ENCODE measurements at places on chromosomes 1 and 21. TPM values are rescaled to one million over a fixed set of nuclear protein-coding genes. Genes with fewer than 3 reads are reported as not detected.

- no peak for DNase-seq
These were observed 173.9 kb upstream of the HOOK1 start for GRCh38 chr1:59640851-59641250.

The BARHL2 gene
- total RNA-seq = not detected

- no peak for DNase-seq
These were observed 17.8 kb upstream of the PLD5 start for GRCh38 chr1:242542271-242542670.

DNA sequence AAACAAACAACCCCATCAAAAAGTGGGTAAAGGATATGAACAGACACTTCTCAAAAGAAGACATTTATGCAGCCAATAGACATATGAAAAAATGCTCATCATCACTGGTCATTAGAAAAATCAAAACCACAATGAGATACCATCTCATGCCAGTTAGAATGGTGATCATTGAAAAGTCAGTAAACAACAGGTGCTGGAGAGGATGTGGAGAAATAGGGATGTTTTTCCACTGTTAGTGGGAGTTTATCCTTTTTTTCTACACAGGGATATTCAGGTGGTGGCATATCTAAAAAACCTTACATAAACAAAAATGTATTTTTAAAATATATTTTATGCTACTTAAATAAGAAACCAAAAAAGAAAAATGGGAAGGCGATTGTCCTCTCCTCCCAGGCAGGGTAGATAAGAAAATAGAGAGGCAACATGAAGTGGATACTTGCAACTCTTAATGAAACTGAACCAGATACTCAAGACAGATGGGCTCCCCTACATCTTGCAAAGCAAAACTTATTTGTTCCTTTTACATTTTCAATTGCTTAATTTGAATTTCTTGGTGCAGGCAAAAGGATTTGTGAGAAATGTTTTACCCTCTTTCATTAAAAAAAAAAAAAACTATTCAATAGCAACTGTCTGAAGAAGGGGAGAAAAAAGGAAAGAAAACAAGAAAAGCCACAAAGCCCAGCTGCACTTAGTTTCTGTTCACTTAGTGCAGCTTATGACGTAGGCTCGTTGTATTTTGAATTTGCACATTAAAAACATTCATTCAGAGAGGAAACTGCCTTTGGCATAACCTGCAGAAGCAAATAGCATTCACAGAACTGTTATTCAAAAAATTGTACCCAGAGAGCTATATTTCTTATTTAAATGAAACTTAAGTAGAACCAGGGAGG lies 36.9 kb upstream of the RGS1 start:
- no peak for DNase-seq

- DNase-seq = no peak
These were observed 52.9 kb downstream of the MPZL1 start for GRCh38 chr1:167774710-167775109.

The ERICH3 gene
- not detected for total RNA-seq

The PDPN gene
- total RNA-seq = 0.28 TPM

- DNase-seq = no peak
These were observed 23.8 kb downstream of the STUM start for GRCh38 chr1:226572325-226572726.

The KIRREL1 gene
- 145 TPM for total RNA-seq

DNA sequence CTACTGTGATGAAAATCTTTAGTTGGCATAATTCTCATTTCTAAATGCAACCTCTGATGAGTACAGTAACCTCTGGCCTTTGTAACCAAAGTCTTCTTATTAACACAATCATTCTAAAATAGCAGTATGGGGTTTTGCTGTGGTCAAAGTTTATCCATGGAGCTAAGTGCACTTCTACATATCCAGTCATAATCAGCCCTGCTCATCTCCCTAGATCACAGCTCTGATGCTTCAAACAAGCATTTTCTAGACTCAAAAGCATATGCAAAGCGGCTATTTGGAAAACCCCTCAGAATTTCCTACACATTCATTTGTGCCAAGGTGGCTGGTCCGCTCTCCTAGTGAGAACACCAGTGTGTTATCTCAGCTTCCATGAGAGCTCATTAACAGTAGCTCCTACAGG lies 418.6 kb downstream of the MRPL39 start:
- DNase-seq = no peak

The MCOLN2 gene
- 22.5 TPM for total RNA-seq

The CTNNBIP1 gene
- total RNA-seq = 36.9 TPM

DNA sequence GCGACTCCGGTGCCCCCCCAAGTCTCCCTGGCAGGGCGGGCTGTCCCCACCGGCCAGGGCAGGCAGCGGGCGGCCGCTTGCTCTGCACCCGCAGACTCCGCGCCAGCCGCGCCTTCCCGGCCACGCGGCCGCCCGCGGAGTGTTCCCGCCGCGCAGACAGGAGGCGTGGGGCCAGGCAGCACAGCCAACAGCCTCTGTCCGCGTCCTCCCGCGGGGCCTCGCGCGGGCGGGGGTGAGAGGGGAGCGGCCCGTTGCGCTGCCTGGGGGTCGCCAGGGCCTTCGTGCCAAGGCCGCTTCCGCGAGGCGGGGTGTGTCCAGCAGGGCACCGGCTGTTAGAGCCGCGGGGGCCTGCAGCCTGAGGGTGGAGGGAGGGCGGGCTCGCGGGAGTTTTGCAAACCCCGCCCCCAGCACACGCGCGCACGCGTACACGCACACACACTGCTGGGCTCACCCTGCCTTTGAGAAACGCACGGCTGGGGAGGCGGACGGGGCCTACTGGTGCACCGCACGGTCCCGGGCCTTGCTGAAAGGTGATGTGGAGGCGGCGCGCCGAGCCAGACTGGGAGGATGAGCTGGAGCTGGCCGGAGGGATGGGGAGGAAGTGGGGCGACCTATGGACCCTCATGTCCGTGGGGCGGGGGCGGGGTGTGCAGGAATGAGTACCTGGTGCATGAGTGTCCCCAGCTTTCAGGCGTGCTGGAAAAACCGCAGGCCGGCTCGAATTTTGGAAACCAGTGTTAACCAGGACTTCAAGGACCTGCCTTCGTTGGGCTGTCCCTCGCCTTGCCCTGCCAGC lies 41.5 kb downstream of the KIAA1614 start:
- DNase-seq = no peak

The MARCKSL1 gene
- total RNA-seq = 176 TPM

- DNase-seq = no peak
These were observed 57.4 kb downstream of the ZNF648 start for GRCh38 chr1:182003953-182004586.

The SLC26A9 gene
- total RNA-seq = not detected

GRCh38 chr21:44823179-44823660 lies 5.4 kb upstream of the SUMO3 start:
- DNase-seq = no peak

DNA sequence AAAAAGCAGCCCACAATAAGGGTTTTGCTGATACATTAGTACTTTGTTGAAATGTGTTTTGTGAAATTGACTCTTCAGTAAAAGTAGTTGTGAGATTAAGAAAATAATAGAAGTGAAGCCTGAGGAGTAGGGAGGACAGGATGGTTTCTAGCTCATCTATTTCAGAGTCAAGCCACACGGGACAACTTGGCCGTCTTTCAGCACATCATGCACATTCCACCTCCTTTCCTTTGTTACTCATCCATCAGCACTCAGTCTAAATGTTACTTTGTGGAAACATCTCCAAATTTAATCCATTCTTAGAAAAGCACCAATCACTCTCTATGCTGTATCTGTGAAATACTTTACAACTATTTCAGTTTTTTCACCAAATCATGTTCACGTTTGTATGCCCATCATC lies 223.3 kb downstream of the FGGY start:
- no peak for DNase-seq

The DIRAS3 gene
- not detected for total RNA-seq

The ANGPTL3 gene
- not detected for total RNA-seq

DNA sequence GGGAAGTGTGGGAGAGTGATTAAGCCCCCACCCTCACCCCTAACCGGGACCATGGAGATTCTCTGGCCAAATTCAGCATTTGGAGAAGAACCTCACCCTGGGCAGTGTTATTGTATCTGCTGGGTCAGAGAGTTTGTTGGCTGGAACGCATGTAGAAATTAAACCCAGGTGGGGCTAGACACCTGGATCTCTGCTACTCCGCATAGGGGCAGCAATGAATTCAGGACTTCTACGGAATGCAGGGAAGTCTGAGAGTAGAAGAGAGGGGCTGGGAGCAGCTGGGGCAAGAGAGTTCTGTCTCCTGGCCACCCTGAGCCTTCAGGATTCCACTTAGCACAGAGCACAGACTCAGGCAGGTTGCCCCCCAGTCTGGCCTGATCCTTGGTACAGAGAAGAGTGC lies 3.6 kb upstream of the CRABP2 start:
- DNase-seq = no peak

DNA sequence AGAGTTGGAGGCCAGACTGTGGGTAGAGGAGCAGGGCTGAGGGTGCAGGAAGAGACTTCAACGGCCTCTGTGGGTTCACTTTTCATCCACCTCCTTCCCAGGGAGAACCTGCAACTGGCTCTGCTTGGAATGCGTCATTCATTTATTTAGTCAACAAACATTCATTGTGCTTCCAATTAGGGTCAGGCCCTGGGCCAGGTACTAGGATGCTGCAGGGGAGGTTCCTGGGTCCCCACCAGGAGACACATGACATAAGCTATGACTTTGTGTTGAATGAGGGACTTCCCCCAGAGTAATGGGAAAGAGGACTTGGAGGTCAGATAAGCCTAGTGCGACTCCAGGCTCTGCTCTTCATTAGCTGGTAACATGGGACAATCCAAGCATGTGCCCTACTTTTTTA lies 46.3 kb upstream of the RPL11 start:
- no peak for DNase-seq

DNA sequence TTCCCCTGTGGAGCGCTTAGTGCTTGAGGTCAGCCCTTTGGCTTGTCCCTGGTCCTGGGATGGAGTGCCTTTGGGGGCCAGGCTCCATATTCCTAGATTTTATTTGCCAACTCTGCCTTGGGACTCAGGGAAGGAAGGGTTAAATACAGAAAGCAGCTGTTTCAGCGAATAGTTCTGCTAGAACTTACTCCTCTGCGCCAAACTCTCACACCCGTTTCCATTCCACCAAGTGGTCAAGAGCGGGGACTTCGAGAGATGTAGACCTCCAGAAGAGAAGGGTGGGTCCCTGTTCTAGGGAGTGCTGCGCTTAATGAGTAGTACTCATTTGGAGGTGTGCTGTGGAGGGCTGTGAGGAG lies 704 bp upstream of the TOMM40L start:
- no peak for DNase-seq

DNA sequence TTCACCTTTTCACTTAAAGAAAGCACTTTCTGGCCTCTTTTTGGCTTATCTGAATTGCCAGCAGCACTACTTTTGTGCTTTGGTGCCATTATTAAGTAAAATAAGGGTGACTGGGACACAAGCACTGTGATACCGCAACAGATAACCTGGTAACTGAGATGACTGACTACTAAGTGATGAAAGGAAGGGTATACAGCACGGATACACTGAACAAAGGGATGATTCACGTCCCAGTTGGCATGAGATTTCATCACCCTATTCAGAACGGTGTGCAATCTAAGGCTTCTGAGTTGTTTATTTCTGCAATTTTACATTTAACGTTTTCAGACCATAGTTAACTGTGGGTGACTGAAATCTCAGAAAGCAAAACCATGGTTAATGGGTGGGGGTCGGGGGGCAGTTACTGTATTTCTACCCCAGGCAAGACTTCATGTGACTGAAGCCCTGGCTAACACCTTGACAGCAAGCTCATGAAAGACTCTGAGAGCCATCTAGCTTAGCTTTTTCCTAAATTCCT lies 102.8 kb downstream of the CLIC6 start:
- peak; percentile 70 for DNase-seq

The PEX19 gene
- 55.1 TPM for total RNA-seq

GRCh38 chr1:145918144-145918991 lies at the start of gene PEX11B:
TSS of gene PEX11B (minus strand) at chr1:145918717. CDS start at chr1:145918688, 29 bp downstream.
- DNase-seq = peak; percentile 78

DNA sequence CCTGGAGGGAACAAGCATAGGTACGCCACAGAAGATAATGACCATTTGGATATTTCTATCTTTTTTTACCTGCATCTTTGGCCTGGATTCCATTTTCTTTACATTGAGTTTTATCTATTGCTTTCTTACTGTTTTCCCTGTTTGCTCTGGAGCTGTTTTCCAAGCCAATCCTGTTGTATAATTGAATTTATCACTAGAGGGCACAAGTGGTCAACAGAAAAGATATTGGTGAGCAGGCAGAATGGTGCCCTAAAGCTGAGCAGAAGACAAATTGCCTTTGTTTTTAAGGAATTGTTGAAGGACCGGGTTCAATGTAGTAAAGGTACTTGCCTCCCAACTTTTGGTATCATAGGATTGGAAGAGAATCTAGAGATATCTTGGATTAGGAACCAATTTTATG lies 152.8 kb downstream of the PPP1R12B start:
- DNase-seq = peak; percentile 38

The RORC gene
- not detected for total RNA-seq

Measured in Panc1 (cell line).